ENCODE measurements at places on chromosomes 4 and X.

- DNase-seq: no peak
These were observed 55.7 kb upstream of the GYPE start for GRCh38 chr4:143961075-143961474.

DNA sequence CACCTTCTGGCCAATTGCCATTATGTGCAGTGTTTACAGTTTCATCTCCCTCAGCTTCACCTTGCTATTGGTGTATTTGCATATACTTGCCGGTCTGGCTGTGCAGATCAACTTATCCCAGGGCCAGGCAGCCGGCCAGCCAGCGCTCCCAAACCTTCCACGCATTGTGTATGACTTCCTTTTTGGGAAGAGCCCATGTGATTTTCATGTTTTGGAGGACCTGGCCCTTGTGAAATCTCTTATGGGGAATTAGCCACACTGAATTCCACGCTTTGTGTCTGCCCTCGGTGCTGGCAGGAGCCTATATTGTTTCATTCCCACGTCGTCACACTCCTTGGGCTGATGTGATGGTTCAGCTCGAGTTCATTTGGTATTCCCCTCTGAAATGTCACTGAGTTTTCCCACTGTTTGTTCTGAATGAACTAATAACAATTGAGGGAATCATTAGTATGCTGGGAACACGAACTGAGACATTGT, 6.0 kb upstream of the PDLIM3 start:
- DNase-seq: no peak

DNA sequence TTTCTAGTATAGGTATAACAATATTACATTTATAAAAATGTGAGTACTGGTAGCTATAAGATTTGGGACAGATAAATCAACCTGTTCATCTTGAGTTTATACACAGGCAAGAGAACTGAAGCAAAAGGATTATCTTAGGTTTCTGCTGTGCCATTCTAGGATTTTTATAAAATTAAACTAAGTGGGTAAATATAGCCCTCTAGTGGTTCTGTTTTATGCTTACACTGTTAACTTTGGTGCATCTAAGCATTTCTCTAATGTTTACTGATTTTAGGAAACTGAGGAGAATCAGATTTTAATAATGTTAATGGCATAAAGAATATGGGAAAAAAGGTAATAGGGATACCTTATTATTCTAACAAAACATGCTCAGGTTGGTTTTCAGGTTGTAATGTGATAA, 1.1 kb upstream of the RRH start:
- no peak for DNase-seq

DNA sequence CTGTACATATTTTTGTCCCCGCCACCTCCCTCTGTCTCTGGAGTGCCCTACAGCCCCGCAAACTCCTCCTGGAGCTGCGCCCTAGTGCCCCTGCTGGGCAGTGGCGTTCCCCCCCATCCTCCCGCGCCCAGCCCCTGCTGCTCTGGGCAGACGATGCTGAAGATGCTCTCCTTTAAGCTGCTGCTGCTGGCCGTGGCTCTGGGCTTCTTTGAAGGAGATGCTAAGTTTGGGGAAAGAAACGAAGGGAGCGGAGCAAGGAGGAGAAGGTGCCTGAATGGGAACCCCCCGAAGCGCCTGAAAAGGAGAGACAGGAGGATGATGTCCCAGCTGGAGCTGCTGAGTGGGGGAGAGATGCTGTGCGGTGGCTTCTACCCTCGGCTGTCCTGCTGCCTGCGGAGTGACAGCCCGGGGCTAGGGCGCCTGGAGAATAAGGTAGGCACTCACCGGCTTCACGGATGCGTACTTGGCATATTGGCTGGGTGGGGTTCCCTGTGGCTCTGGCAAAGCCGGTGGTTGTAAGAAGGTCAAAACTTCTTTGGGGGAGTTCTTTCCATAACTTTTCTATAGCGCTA, 653 bp downstream of the HHIP start:
- DNase-seq: no peak

GRCh38 chr4:182752158-182752910, 164.9 kb downstream of the DCTD start:
- DNase-seq: no peak

GRCh38 chr4:72918362-72918761, 151.2 kb downstream of the COX18 start:
- DNase-seq: no peak

- no peak for DNase-seq
These were observed 22.3 kb upstream of the HOPX start for GRCh38 chr4:56703378-56703777.

DNA sequence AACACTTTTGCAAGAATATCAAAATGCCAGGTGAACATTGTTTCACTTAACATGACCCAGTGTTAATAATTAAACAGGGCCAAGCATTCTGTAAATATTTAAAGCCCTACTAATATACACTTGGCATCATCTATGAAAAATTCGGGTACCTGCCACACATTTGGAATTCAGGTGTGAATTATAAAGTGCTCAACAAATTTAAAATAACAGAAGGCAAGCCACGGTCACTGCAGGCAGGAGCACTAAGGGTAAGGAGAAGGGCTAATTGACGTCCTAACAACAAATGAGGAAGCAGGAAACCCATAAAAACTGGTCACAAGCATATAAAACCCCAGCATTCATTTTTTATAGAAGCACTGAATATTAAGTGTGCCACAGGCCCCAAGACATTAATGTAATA, 43.8 kb upstream of the CPEB2 start:
- no peak for DNase-seq

DNA sequence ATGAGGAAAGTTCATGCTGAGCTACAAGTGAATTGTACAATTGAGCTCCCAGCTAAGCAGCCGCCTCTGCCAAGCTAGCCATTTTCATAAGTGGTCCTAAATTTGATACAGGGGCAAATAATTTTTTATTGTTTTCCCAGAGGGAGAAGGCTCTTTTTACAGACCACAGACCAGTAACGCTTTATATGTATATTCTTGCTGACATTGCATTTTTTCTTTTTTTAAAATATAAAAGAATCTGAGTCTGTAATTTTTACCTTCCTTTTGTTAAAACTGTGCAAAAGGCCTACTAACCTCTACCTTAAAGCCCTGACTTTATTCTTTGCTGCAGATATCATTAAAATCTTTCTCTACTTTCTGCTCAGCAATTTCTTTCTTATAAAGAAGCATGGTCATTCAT, 501.2 kb upstream of the INTU start:
- DNase-seq: no peak

- DNase-seq: no peak
These were observed 127.4 kb downstream of the ANAPC10 start for GRCh38 chr4:144970597-144970996.

DNA sequence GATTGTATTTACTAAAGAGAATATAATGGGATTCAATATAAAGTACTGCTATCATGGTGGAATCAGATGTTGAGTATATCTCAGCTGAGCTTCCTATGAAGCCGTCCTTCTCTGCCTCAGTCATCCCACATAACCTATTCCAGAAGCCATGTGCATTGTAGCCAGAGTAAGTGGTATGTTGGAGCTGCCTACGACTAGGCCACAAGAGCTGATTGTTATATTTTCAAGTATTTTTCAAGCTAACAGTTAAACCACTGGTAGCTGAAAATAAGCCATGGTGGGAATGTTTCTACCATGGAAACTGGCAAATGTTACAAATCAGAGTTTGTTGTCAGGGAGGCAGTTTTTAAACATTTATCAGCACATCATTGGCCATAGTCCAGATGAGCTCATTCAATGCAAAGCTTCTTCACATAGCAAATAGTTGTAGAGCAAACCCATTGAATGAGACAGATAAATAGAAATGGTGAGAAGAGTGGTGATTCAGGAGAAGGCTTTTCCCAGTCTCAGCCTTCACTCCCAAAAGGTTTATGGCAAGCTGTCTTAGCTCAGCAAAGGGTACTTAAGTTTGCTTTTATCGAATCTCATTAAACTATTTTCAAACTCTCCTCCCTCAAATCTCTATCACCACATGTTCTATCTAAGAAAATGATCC, 436.4 kb downstream of the PCDH19 start:
- no peak for DNase-seq

DNA sequence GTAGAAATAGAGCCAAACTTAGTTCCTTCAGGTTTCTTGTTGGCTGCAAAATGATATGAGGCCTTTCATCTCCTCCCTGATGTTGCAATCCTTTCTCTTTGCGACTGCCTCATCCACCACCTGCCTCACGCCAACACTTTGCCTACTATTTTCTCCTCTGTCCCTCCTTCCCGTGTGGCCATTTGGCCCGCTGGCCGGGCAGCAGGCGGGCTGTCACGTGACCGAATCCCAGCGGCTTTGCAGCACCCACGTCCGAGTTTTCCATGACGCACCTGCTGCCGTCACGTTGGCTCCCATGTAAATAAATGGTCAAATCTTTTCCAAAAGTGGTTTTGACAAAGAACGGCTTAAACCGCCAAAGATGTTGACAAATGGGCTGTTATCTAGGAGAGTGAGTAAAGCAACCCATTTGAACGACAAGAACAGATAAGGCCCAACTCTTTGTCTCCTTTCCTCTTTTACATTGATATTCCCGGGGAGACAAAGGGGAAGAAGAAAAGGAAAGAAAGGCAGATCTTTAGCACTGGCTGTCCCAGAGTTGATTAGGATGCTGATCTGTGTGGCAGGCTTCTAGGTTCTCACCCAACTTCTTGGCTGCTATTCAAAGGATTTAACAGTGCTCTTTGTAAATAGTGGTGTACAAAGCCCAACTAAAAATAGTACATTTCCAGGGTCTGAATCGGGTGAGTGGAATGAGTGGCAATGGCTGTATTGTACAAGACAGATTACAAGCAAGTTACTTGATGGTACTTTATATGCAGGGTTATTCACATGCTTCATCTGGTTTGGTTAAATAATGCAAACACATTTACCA, 174.2 kb upstream of the JADE1 start:
- DNase-seq: no peak

DNA sequence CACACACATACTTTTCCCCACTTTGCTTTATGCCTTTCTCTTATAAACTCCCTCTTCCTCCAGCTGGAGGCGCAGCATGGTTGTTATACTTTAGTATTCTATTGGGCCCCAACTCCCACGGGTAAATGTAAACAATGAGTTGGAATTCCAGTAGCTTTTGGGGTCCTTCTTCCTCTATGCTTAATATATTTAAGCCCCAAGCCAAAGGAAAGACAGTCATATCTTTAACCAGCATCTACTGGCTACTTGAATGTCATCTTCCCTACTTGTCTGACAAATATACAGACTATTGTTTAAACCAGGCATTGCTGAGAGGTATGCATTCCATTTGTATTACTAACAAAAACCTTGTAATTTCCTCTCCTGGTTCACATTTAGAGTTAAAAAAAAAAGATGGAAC, 72.9 kb downstream of the WDR19 start:
- DNase-seq: no peak

- DNase-seq: no peak
These were observed 229.2 kb downstream of the MAML3 start for GRCh38 chr4:139924782-139925181.

- no peak for DNase-seq
These were observed 30.7 kb downstream of the SPARCL1 start for GRCh38 chr4:87498446-87498900.

DNA sequence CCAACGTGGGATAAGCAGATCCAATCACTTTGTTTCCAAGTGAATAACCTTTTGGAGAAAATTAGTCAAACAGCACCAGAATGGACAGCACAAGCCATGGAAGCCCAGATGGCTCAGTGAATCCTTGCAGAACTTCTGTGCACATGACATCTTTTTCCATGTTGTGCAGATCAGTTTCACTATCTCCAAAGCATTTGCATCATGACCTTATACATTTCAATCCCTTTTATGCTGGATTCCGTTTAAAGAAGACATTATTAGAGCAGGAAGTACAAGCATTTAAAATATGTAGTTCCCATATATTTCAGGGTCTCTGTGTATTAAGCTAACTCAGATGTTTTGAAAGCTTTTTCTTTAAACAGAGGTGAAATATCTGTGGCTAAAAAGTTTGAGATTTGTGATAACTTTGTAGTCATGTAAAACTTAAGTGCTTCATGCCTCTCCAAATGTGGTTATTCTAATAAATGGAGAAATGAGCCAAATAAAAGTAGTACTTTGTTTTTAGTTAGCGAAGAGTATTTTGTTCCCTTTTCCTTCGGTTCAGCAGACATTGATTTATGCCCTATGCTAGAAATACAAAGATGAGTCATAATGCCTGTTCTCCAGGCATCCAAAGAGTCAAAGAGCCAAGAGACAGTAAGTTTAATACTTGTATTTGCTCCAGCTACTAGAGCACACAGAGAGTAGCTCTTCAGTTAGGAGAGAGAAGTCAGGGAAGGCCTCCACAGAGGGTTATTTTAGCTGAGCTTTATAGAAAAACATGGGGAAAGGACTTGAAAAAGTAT, 39.0 kb downstream of the PLAC8 start:
- no peak for DNase-seq

DNA sequence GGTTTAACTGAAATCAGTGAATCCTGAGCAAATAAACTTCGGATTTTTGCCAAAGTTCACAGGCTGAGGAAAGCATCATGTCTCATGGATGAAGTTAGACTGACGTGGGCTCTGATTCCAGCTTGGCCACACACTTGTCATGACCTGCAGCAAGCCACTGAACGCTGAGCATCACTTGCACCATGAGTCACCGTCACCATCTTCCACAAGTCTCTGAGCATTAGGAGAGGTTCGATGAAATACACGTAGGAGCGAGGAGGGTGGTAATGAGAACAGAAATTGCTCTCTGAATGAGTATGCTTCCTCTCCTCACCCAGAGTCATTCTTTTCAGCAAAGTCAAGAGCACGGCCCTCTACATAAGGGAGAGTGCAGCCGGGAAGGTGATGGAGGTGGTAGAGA, 3.8 kb upstream of the TRIML2 start:
- DNase-seq: no peak

- no peak for DNase-seq
These were observed 220.7 kb upstream of the CASK start for GRCh38 chrX:42143866-42144592.

DNA sequence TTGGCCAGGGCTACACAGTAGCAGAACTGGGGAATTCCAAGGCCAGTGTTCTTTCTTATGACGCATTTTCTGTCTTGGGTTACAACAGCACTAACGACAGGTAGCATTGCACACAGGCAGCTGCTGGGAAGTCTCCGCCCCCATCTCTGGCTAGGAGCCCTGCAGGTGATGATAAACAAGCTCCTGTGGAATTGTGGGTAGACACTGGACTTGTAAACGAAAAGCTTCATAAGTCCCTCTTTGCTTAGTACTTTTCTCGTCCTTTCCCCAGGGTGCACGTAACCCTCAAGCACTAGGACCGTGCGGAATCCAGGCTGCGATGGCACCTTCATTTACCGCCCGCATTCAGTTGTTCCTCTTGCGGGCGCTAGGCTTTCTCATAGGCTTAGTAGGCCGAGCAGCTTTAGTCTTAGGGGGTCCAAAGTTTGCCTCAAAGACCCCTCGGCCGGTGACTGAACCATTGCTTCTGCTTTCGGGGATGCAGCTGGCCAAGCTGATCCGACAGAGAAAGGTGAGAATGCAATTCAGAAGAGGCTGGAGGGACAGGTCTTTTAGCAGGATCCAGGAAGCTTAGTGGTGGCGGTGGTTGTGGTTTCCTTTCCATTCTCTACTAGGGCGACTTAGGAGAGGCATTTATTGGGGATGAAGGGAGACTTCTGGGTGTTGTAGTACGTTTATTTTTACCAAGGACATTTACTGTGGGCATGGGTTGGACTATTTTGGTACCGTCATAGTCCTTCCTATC, at the start of gene FAAH2:
FAAH2 (plus strand) TSS at position 200 of the 745 bp plus-strand sequence; CDS start at position 320, 120 bp downstream.
- DNase-seq: peak; percentile 58

GRCh38 chr4:84264652-84265051, 234.4 kb downstream of the NKX6-1 start:
- DNase-seq: no peak

- DNase-seq: no peak
These were observed 51.7 kb downstream of the HAND2 start for GRCh38 chr4:173478201-173478912.

Measured in effector CD4-positive, alpha-beta T cell (primary cell).